ENCODE measurements at places on chromosomes 13 and 19.

DNA sequence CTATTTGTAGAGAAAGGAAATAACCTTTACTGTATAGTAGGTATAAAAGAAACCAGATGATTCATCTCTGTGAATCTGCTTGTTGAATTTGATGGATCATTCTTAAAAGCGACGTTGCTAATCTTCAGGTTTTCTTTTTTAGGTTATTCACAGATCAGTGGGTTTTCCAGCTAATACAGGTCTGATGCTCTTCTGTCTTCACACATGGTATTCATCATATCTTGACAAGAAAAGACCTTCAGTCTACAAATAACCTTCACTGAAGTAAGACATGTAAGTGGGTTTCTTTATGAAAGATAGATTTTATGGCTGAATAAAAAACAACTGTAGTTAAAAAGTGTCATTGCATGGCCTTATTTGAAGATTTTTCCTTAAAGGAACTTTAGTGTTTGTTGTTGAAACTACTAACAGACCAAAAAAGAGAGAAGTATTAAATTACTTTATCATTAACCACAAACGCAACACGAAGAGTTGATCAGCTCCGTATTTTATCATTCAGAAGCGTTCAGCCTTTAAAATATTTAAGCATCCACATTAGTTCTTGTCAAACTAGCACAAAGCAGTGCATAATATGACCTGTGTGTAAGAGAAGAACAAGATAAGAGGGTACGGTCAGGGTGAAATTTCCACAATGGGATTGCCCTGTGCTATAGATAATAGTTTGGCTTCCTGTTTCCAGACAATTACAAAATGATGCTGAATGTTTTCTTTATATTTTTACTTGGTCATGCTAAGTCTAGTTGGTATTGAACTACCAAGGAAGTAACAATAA is 299.5 kb downstream of the MZT1 start:
- no peak for DNase-seq

DNA sequence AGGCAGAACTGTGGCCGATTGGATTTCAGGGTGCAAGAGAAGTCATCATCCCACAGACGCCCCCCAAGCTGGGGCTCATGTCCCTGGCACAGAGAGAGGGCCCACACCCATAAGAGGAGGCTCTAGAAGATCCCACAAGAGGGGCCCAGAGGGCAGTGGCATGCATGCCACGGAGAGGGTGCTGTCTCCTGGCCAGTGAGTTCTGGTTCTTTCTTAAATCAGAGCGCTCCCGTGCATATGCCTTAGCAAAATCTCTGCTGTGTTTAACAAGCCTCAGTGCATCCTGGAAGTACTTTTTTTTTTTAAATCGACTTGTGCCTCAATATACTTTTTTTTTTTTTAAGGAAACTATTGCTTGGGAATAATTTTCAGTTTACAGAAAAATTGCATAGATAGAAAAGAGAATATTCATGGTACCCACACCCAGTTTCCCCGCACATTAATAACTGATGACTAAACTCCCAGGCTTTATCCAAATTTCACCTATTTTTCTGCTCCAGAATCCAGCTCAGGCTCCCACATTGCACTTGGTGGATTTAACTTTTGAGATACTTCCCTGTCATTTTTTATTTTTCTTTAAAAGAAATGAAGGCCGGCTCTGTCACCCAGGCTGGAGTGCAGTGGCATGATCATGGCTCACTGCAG is 59.1 kb downstream of the PEX11G start:
- no peak for DNase-seq

- no peak for DNase-seq
These were observed 187.5 kb downstream of the GPC6 start for GRCh38 chr13:93413972-93414717.

- DNase-seq: no peak
These were observed 11.6 kb upstream of the ASF1B start for GRCh38 chr19:14147797-14148605.

- DNase-seq: no peak
These were observed 15.3 kb downstream of the RFXAP start for GRCh38 chr13:36834299-36834698.

DNA sequence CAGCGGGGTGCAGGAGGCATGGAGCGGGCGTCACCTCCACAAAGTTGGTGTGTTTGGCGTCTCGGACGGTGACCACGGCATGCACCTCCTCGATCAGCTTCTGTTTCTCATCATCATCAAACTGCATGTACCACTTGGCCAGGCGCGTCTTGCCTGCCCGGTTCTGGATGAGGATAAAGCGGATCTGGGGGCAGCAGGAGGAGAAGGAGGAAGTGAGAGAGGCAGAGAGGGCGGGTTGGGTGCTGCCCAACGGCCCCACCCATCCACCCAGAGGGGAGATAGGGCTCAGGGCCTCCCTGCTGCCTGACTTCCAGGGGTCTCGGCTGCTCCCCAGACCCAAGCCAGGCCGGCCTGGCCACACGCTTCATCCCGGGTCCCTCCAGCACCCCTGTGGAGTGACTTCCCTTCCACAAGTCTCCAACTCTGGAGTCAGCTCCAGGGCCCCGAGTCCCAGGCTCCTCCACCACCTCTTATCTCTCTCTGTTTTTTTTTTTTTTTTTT is 4.6 kb downstream of the AP2S1 start:
- DNase-seq: no peak

- DNase-seq: peak; percentile 89
These were observed 17.0 kb upstream of the RUBCNL start for GRCh38 chr13:46403851-46404732.

All from GF-D8 (cell line).